ENCODE measurements at places on chromosomes 4 and X. TPM values are rescaled to one million over a fixed set of nuclear protein-coding genes. Genes with fewer than 3 reads are reported as not detected.

- no peak for DNase-seq
These were observed 289.4 kb downstream of the INPP4B start for GRCh38 chr4:142556570-142557238.

GRCh38 chrX:3990569-3990968 lies 277.1 kb upstream of the PRKX start:
- DNase-seq: no peak

- no peak for DNase-seq
These were observed 177.1 kb upstream of the CENPE start for GRCh38 chr4:103375278-103375677.

DNA sequence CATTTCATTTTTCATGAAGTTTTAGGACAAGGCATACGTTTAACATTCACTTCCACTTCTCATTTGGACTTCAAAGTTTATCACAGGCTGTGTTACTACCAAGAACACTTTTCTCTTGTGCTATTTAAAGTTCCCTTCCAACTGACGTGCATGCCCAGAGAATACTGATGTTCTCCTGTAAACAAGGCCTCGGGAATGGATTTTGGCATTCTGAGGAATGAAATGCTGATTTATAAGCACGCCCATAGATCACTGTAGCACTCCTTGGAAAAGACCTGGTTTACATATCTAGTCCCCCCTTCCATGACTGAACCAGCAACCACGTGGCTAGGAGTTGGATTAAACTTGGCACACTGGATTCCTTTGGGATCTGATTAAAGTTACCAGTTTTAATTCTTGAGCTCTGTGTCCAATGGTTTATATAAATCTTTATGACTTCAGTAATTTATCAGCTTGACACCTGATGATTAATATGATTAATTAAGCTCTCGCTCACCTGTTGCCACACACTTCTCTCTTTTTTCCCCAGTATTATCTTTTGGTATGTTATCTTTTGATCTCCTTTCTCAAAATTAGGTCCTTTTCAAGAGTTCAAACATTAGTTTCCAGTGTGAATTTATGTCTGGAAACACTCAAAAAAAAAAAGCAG lies 122.4 kb upstream of the HAND2 start:
- DNase-seq: no peak

SMIM31 gene
- total RNA-seq: not detected
